ENCODE measurements at places on chromosomes 5 and 9.

- no peak for DNase-seq
These were observed 182.2 kb upstream of the ANKRD55 start for GRCh38 chr5:56415356-56415765.

DNA sequence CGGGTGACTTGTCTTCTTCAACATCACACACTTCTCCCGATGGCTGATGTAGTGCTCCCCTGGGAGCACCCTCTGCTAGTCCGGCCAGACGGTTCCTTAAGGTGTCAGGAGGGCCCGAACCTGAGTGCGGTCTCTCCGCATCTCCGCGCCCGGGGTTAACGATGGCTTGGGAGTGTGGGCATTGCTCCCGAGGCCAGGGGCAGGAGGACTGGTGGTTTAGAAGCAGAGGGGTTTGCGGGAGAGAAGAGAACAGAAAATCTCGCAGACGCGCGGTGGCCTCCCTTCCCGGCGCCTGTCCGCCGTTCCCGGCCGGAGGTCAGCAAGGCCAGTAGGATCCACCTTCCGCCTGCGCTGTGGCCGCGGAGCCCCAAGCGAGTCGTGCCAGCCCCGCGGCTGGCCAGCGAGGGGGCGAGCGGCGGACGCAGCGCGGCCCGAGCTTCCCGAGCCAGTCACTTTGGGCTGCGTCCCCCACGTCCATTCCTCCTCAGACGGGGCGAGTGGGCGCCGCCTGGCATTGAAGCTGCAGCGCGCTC, 700 bp downstream of the CDO1 start:
- DNase-seq = no peak

- DNase-seq = no peak
These were observed 73.1 kb downstream of the COL15A1 start for GRCh38 chr9:99016681-99017387.

- no peak for DNase-seq
These were observed 5.6 kb upstream of the GZMA start for GRCh38 chr5:55096861-55097260.

DNA sequence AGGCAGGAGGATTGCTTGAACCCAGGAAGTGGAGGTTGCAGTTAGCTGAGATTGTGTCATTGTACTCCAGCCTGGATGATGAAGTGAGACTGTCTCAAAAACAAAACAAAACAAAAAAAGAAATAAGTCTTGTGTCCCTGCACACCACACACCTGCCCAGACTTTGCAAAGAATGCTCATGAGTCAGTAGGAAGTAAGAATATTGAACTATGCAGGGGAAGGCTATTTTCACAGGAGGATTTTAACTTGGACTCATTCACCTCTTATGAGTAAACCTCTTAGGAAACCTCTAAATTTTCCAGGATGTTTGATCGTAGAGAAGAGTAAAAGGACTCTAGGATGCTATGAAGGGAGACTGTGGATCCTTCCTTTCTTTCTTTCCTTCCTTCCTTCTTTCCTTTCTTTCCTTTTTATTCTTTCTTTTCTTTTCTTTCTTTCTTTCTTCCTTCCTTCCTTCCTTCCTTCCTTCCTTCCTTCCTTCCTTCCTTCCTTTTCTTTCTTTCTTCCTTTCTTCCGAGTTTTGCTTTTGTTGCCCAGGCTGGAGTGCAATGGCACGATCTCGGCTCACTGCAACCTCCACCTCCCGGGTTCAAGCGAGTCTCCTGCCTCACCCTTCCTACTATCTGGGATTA, 96.7 kb upstream of the CLINT1 start:
- no peak for DNase-seq

DNA sequence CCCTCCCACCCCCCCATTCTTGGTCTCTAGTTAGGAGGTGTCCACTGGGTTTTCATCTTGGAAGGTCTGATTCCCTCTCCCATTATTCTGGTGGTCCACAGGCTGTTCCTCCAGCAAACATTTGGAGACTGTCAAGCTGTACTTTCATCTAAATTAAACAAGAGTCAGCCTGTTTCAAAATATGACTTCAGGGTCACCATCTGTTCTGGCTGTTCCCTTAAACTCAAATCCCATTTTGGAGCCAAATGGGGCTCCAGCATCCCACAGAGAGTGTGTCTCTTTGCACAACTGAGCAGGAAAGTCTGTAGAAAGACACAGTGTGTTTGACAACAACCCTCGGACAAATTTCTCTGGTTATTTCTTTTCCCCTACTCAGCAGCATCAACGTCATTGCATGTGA, 20.5 kb downstream of the COL15A1 start:
- no peak for DNase-seq

- peak; percentile 77 for DNase-seq
These were observed 67.1 kb downstream of the LHX2 start for GRCh38 chr9:124078641-124079040.

DNA sequence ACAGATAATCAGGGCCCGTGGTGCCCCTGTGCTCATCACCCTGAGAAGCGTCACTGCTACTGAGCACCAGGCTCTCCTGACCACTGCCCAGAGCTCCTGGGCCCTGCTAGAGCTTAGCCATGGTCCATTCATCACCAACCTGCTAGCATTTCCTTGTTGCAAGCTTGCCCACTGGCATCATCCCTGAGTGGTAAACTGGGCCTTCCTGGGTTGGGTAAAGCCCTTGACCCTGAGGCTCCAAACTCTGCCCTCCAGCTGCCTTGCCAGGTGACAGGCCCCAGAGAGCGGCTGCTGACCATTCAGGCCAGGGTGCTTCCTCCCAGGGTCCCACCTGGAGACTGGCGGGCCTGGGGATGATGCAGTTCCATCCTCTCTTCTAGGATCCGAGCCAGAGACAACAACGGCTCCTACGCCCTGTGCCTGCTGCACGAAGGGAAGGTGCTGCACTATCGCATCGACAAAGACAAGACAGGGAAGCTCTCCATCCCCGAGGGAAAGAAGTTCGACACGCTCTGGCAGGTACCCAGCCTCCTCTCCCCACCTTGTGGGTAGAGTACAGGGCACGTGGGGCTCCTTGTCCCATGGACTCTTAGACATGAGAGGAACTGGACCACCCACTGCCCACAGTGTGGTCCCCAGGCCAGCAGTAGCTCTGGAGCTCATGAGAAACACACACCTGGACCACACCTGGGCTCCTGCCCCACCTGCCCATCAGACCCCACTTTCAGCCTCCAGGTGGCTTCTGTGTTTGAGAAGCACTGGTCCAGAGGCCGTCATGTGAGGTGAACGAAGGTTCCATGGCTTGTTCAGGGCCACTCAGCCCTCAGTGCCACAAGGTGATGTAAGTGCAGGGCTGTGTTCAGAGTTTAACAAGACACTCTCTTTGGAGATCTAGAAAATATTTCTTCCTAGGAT, 60.5 kb downstream of the SYK start:
- DNase-seq = no peak

DNA sequence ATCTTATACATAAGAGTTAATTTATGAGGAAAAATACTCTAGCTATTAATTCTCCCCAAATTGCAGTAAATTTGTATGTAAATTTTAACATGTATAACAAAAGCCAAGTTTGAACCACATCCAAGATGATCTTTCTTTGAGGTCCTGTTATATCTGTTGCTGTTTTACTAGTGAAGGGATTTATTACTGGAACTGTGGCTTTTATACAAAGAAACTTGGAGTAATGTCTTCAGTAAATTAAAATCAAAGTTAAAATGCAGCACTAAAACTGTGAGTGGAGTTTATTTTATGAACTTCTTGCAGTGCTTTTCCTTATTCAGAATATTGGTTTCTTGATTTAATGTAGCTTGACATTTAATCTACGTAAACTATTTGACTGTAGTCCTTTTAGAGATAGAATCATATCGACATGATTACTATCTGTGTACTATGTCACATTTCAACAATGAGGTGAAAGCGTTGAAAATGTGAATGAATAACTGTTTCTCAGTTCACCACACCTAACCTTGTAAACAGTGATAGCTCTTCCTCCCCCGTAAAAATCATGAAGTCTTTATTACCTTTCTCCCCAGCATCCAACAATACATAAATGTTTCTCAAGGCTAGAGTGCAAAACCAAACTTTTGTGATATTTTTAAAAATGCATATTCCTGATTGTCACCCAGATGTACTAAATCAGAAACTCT, 53.2 kb upstream of the ISOC1 start:
- DNase-seq = no peak

DNA sequence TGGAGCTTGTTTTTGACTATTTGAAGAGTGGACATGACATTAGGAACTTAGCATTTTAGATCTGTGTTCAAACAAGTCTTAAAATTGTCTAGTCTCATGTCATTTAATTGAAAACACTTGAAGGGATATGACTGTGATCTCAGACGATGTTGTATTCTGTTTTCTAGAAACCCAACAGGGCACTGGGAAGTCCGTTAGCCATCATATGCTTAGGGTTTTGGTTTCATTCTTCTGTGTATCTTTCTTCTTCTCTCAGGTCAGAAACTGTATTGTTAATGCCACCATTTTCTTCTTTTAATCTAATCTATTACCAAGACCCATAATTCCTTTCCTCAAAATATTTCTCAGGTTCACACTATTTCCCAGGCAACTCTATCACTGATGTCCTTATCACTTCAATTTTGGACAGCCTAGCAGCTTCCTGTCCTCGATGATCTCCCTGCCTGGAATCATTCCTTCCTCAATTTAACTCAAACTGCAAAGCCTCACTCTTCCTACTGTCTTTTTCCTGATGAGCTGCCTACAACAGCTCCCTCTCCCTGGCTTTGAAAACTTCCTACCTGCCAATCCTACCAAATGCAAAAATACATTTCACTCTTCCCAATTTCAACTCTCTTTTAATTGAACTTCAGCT, 77.7 kb downstream of the MEF2C start:
- no peak for DNase-seq

- DNase-seq = no peak
These were observed 1.5 kb downstream of the RORB start for GRCh38 chr9:74498621-74499095.

- DNase-seq = no peak
These were observed 68.5 kb downstream of the MRPL36 start for GRCh38 chr5:1731091-1731639.

DNA sequence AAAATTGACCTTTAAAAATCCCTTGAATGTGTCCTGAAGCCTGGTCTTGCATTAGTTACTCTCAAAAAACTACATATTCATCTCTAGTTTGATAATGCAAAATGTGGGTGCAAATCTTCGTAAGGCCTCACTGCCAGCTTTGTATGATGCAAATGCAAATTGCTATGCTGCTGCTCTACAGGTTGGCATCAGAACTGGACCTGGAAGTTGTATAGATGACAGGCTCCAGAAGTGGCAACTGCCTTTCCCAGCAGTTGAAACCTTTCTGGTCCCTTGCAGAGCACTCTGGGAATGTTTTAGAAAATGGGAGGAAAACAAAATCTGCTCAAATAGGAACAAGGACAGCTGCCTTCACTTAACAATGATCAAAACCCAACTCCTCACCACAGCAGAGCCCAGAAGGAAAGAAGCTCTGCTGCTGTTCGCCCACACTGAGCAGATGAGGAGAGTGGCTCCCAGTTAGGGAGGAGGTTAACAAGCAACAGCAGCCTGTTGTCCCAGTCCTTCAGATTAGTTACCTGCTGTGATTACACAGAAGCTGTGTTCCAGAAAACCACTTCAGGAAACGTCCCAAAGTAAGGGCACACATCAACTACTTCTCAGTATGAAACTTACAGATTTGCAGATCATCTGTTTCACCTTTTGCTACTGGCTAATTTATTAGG, 93.5 kb downstream of the PLPP1 start:
- DNase-seq = no peak

DNA sequence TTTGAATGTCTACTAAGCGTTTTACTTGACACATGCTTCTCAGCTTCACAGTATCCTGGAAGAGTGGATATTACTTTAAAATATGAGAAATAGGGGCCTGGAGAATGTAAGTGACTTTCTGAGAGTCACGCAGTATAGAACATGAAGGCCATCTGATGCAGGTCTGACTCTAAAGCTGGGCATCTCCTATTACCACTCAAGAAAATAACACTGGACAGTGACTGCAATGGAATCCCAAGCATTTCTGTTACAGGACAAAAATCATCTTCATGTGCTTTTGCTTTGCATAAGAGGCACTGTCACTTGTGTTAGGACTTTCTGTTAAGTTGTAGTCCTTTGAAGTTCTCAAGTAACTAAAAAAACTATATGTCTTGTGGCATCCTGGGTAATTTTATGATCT, 335.5 kb downstream of the FBXL7 start:
- peak; percentile 8 for DNase-seq

DNA sequence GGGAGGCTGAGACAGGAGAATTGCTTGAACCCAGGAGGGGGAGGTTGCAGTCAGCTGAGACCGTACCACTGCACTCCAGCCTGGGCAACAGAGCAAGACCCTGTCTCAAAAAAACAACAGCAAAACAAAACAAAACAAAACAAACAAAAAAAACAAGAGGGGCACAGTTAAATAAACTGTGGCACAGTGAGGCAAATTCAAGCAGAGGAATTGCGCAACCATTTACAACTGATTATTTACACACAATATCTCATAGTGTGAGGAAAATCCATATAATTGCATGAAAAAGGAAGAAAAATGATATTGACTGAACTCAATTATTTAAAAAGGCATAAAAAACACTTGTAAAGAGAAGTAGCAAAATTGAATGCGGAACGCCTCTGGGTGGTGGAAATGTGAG, 161.5 kb downstream of the CRB2 start:
- no peak for DNase-seq

GRCh38 chr5:170183816-170184687, 48.7 kb upstream of the C5orf58 start:
- peak; percentile 76 for DNase-seq

GRCh38 chr5:91956738-91957137, 573.6 kb upstream of the ARRDC3 start:
- no peak for DNase-seq

- no peak for DNase-seq
These were observed 98.9 kb downstream of the ERCC6L2 start for GRCh38 chr9:95974389-95974788.

- DNase-seq = no peak
These were observed 539 bp downstream of the ARRDC3 start for GRCh38 chr5:91382530-91383026.

GRCh38 chr9:20508242-20508641, 114.1 kb downstream of the MLLT3 start:
- no peak for DNase-seq

GRCh38 chr9:76756268-76756640, 8.0 kb upstream of the PCA3 start:
- peak; percentile 33 for DNase-seq

GRCh38 chr9:95360866-95361265, 43.4 kb upstream of the FANCC start:
- DNase-seq = no peak

GRCh38 chr9:27539479-27540441, 10.1 kb upstream of the MOB3B start:
- DNase-seq = no peak

GRCh38 chr5:169331292-169331852, 30.4 kb upstream of the SLIT3 start:
- no peak for DNase-seq

- no peak for DNase-seq
These were observed 78.0 kb downstream of the LPAR1 start for GRCh38 chr9:110960288-110960687.

- no peak for DNase-seq
These were observed 40.7 kb upstream of the S1PR3 start for GRCh38 chr9:88950341-88951154.

DNA sequence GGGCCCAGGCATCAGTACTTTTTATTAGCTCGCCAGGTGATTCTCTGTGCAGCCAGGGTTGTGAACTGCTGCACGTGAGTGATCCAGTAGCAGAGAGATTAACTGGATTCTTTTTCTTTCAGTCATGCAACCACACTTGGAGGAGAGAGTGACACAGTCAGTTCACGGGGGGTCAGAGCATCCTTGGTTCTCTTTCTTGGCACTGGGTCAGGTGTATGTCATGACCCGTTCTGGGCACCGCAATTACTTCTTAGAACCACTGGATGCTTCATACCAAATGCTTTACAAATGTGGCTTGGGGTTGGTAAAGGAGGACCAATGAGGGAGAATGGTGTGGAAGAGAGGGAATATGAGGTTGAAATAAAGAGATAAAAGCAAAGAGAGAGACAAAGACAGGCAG, 368.7 kb downstream of the MLLT3 start:
- DNase-seq = no peak
